ENCODE measurements at places on chromosomes 1 and 21.

DNA sequence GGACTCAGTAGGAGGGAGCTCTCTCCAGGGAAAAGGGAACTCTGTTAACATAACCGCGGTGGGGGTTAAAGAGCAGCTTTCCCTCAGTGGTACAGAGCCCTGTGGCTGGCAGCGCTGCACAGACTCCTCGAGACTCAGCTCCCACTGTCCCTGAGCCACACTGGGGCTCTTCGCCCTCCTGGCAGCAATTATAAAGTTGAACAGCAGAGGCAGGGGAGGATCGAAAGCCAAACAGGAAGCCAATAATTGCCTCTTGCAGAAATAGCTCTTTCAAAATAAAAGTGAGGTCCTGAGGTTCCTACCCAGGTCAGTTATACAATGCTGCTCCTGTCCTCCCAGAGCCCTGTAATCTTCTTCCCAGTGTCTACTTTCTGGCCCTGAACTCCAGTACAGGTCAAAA is 77.0 kb downstream of the FAM78B start:
- no peak for DNase-seq

DNA sequence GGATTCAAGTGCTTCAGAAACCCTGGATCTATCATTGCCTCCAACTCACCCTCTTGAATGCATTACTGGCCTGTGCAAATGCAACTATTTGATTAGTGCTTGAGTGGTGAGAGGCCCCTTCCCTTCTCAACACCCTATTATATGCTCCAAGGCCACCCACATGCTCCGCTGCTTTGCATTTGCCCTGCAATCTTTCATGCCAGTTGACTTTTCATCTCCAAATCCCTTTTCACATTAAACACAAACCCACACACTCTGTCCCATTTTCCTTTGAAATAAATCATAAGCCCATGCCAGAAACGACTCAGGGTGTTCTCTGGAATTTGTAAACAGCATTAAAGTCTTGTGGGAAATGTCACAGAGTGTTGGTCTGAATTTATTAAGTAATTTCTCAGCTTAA is 78.9 kb upstream of the CTTNBP2NL start:
- DNase-seq, result no peak

DNA sequence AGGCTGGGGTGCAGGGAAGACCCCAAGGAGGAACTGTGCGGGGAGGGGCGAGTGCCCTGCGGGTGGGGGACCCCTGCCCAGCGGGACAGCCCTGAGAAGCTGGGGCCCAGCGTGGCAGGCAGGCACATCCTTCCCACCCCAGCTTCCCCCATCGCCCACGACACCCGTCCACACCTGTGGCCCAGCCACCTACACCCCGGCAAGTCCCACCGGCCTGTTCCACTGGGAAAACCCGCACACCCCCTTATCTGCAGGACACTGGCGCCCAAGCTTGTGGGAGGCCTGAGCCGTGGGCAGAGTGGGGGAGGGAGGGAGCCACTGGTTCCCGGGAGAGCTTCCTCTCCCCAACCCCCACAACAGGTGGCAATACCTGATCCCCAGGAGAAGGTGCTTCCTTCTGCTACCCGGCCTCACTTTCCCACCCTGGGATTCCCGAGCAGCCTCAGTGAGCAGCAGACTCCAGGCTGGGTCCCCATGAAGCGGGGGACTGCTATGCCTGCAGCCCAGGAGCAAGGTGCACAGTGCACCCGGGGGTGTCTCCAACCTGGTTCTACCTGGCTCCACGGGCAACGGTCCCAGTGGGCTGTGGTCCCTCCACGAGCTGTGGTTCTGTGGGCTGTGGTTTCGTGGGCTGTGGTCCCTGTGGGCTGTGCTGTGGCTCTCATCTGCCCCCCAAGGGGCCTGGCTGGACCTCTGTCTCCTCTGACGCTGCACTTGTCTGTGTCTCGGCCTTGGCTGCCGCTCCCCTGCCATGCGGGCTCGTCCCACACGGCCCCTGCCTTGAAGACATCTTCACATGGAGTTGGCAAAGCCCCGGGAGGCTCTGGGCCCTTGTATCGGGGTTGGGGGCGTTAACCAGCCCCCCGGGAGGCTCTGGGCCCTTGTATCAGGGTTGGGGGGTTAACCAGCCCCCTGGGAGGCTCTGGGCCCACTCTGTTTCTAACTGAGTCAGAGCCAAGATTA is 37.8 kb upstream of the POFUT2 start:
- no peak for DNase-seq

- no peak for DNase-seq
Measured at GRCh38 chr1:214664651-214665433, 61.8 kb downstream of the CENPF start.

DNA sequence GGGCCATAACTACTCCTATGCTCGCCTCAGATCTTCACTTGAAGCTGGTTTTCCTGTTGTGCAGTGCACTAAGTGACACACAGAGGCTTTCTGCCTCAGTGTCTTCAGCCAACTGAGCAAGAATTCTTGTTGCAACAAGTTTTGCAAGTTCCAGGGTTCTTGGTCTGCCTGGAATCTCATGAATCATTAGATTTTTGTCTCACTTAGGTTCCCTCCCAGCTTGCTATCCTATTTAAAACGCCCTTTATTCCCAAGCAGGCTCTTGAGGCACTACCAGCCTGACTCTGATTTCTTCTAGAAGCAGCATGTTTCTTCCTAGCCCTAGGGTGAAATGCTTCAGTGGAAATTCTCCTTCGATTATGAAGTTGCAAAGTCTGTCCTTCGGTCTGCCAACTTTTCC is 158.8 kb downstream of the C1orf21 start:
- no peak for DNase-seq

DNA sequence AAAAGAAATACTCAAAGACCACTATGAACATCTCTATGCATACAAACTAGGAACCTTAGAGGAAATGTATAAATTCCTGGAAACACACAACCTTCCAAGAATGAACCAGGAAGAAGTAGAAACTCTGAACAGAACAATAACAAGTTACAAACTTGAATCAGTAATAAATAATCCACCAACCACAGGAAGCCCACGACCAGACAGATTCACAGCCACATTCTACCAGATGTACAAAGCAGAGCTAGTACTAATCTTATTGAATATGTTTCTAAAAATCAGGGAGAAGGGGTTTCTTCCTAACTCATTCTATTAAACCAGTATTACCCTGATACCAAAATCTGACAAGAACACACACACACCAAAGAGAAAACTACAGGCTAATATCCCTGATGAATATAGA is 263.8 kb downstream of the NCAM2 start:
- no peak for DNase-seq

DNA sequence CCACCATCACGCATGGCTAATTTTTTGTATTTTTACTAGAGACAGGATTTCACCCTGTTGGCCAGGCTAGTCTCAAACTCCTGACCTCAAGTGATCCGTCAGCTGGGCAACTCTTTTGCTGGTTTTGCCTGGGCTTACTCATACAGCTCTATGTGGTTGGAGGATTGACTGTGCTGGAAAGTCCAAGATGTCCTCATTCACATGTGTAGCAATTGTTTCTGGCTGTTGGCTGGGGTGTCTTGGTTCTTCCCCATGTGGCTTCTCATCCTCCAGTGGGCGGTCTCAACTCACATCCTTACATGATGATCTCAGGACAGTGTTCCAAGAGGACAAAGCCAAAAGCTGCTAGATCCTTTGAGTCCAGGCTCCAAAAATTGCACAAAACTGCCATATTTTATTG is 53.3 kb downstream of the TEX35 start:
- no peak for DNase-seq

GRCh38 chr1:23743287-23744152 is at the start of gene ELOA:
ELOA (plus strand) TSS chr1:23743471; CDS start chr1:23743504, 33 bp downstream.
- DNase-seq, result peak; percentile 72
